ENCODE measurements at places on chromosomes 2 and 18.
A peak's percentile ranks its signal among the peaks of the same experiment; 100 is the strongest.

DNA sequence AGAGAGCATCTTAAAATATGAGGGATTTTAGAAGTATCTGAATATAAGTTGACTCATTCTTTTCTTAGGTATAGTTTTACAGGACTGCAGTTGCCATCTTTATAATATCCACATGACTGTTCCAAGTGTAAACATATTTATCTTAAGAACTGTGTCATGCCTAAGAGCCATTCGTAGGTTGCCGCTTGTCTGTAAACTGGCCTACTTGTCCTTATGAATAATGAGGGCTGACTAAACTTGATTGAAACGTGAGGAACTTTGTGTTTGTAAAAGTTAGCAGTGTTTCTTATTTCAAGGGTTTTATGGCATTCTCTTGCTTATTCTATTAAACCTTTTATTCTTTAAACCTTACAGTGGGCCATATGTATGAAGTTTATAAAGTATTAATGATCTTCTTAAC lies 99.6 kb downstream of the MAP3K20 start:
- DNase-seq = no peak

- no peak for DNase-seq
Measured at GRCh38 chr18:32424696-32425095, 46.0 kb downstream of the GAREM1 start.

GRCh38 chr18:48790869-48791635 lies 159.7 kb downstream of the SMAD7 start:
- DNase-seq = no peak

DNA sequence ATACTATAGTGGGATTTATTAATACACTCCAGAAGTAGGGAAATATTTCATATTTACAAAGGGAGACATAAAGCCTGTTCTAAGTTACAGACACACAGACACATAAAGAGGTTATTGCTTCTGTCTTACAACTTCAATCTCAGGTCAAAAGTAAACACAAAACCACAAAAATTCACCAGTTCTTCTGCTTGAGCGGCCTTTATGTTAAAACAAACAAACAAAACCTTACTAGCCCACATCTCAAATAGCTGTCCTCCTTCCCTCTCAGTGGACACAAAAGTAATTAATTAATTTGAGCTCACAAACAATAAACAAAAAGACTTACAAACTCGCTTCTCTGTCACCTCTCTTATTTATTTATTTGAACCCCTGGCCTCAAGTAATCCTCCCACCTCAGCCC lies 1.5 kb upstream of the ASNSD1 start:
- no peak for DNase-seq

- peak; percentile 26 for DNase-seq
Measured at GRCh38 chr2:134669731-134670669, 48.8 kb downstream of the TMEM163 start.

- DNase-seq = no peak
Measured at GRCh38 chr18:13141209-13141608, 77.4 kb upstream of the LDLRAD4 start.

DNA sequence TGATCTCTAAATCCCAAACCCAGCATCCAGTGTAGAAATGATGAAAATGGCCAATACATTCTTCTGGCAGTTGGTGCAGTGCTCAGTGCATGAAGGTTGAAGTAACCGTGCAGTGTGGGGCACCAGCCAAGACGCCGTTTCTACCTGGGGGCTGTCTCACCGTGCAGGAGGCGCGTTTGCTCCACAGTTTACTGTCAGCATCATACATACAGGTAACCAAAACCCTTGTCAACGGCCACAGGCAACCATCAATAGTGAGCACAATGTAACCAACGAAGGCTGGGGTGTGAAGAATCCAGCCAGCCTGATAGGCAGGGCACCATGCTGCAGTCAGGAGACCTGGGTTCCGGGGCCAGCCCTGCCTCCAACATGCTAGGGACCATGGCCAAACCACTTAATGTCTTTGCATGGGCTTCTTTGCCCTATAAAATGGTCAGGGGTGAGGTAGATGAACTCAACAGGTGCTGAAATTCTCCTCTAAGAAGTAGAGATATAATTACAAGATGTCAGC lies 127.5 kb upstream of the ID2 start:
- no peak for DNase-seq

DNA sequence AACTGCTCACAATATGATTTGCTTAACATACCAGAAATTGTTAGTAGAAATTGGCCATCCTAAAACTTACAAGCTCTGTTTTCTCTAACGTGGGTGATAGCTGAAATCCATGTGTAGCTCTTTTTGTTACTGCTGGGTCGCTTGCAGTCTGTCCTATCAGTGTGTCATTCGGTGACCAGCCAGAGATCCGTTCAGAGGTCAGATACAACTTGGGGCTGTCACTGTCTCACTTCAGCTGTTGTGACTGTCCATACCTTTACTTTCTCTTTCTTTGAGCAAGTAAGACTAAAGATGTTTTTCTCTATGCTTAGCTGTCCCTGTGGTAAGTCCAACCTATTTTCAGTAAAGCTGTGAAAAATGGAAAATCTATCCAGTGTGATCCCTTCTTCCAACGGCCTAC lies 282.9 kb upstream of the KCNH7 start:
- no peak for DNase-seq

DNA sequence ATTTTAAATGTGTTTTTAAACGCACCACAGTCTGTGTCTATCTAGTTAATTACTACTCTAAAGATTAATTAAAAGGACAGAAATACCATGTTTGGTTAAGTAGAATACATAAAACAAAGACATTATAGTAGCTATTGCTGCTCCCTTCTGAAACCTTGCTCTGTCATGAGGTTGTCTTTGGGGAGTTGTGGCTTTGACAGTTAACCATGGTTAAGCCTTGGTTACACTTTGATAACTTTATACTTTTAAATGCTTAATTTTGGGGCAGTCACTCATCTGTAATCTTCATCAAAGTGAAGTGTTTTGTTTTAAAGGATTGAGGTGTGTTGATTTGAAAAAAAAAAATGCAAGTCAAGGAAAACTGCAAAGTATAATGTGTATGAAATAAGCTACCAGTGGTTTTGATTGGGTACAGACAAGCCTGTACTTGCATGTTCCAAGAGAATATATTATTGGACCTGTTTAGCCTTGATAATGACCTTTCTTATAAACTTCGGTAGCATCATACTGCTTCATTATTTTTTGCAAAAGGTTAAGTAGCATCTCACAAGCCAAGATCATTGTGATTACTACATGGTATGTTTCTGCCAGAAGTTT lies 29.8 kb upstream of the TBR1 start:
- no peak for DNase-seq

GRCh38 chr2:241558532-241559322 lies at the start of gene BOK:
TSS of gene BOK (plus strand) at chr2:241558745. CDS start at chr2:241559484, 739 bp downstream.
- DNase-seq = no peak

- no peak for DNase-seq
Measured at GRCh38 chr2:11574176-11575046, 40.6 kb downstream of the GREB1 start.

DNA sequence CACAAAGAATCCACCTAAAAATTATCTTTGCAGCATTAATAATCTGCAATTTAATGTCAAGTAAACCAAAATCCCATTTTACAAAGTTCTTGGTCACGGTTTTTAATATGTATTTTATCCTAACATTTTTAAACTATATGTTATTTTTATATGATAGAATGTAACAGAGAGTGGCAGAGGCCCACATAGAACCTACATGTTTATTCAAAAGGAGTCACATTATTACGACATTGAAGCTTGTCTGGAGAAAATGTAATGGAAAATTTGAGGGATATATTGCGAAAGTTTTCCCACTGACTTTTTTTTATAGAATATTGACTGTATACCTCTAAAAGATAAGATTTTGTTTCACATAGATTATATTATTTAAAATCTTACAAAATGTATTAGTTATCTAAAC lies 89.7 kb upstream of the COL3A1 start:
- no peak for DNase-seq

- no peak for DNase-seq
Measured at GRCh38 chr2:5839550-5839949, 147.4 kb downstream of the SOX11 start.

DNA sequence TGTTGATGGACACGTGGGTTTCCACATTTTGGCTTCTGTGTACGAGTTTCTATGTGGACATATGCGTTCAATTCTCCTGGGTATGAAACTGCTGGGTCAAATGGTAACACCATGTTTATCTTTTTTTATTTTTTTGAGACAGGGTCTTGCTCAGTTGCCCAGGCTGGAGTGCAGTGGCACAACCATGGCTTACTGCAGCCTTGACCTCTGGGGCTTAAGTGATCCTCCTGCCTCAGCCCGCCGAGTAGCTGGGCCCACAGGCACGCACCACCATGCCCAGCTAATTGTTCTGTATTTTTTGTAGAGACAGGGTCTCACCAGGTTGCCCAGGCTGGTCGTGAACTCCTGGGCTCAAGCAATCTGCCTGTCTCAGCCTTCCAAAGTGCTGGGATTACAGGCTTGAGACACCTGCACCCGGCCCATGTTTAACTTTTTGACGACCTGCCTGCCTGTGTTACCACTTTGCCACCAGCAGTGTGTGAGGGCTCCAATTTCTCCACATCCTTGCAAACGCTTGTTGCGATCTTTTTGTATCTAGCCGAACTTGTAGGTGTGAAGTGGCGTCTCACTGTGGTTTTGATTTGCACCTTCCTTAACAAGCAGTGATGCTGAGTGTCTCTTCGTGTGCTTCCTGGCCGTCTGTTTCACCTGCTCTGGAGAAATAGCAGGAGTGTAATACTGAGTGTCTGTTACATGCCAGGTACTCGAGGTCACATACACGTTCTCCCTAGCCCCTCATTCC lies 6.9 kb downstream of the HSBP1L1 start:
- no peak for DNase-seq

DNA sequence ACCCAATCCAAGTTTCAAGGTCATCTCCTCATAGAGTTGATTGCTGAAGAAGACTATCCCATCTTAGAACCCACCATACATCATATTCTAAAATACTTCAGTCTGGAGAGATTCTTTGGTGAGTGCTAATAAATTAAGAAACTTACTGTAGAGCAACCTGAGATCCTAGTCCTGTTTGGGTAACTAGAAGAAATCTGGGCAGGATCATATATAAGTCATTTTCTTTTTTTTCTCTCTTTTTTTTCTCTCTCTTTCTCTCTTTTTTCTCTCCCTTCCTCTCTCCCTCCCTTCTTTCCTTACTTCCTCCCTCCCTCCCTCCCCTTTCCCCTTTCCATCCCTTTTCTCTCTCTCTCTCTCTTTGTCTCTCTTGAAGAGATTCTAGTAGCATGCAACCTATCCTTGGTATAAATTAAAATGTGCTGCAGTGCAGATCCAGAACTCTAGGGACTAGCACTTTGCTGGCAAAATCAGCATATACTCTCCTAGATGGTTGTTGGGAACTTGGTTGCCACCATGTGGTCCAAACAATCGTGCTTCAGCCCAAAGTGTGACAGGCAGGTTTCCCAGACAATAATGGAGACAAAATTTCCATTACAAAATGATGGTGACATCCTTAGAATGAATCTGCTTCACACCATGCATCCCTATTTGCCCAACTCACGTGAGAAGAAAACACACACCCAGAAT lies 399.4 kb upstream of the CELF4 start:
- DNase-seq = no peak

- no peak for DNase-seq
Measured at GRCh38 chr2:142722569-142722968, 154.9 kb upstream of the KYNU start.

GRCh38 chr2:71711133-71711855 lies 257.9 kb downstream of the DYSF start:
- DNase-seq = no peak

GRCh38 chr18:52337276-52337675 lies 2.7 kb upstream of the DCC start:
- DNase-seq = no peak

- no peak for DNase-seq
Measured at GRCh38 chr18:22683196-22683676, 249.9 kb upstream of the RBBP8 start.

GRCh38 chr2:195683174-195683573 lies 26.1 kb downstream of the SLC39A10 start:
- no peak for DNase-seq

DNA sequence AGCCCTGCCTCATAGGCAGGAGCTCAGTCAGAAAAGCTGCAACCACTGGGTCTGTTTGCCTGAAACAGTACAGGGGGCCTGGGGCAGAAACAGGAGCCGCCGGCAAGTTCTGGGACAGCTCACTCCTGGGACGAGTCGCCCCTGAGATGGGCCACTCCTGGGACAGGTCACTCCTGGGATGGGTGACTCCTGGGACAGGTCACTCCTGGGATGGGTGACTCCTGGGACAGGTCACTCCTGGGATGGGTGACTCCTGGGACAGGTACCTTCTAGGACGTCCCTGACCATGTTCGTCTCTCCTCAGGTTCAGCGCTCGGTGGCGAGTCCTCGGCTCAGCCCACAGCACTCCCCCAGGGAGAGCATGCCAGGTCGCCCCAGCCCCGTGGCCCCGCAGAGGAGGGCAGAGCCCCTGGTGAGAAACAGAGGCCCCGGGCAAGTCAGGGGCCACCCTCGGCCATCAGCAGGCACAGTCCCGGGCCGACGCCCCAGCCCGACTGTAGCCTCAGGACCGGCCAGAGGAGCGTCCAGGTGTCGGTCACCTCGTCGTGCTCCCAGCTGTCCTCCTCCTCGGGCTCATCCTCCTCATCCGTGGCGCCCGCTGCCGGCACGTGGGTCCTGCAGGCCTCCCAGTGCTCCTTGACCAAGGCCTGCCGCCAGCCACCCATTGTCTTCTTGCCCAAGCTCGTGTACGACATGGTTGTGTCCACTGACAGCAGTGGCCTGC lies 51.8 kb downstream of the NTSR2 start:
- no peak for DNase-seq

DNA sequence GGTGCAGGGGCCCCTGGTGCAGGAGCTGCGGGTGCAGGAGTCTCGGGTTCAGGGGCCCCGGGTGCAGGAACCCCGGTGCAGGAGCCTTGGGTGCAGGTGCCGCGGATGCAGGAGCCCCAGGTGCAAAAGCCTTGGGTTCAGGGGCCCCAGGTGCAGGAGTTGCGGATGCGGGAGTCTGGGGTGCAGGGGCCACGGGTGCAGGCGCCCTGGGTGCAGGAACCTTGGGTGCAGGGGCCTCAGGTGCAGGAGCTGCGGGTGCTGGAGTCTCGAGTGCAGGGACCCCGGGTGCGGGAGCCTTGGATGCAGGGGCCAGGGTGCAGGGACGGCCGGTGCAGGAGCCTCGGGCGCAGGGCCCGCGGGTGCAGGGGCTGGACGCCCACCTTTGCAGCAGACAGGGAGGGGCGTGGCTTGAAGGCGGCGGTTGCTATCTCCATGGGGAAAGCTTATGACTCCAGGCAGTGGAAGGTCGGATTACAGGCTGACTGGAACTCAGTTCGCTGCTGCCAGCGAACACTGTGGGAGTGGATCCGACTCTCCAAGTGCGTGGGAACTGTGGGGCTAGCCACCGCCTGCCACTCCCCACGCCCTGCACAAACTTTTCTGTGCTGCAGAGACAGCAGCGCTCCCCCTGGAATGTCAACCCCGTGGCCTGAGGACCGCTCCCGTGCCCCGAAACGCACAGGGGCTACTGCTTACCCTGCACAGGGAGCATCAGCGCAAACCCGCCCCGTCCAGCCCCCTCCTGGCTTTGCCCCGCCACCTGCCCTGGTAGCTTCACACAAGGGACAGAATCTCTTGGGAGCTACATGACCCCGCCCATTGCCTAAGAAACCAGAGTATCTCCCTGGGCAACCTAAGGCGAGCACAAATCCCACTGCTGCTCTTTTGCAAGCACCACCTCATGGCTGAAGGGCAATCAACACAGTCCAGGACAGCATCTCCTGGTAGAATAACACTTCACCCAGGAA lies 40.3 kb downstream of the COPS9 start:
- no peak for DNase-seq
